ENCODE measurements at places on chromosomes 3 and 15. TPM values are rescaled to one million over a fixed set of nuclear protein-coding genes. Genes with fewer than 3 reads are reported as not detected.

TMEM45A gene
- 54.3 TPM for polyA plus RNA-seq

TMEM62 gene
- polyA plus RNA-seq, result 9.3 TPM

FEZF2 gene
- polyA plus RNA-seq, result not detected

CORO2B gene
- 0.54 TPM for polyA plus RNA-seq

PLA1A gene
- 35.4 TPM for polyA plus RNA-seq

ISL2 gene
- 0.03 TPM for polyA plus RNA-seq

ADAMTSL3 gene
- 3.5 TPM for polyA plus RNA-seq

STXBP5L gene
- not detected for polyA plus RNA-seq

MUC13 gene
- not detected for polyA plus RNA-seq

Data from liver (tissue), 10 donors.